ENCODE measurements at places on chromosomes 2 and 18. TPM values are rescaled to one million over a fixed set of nuclear protein-coding genes. Genes with fewer than 3 reads are reported as not detected.

The ALK gene
- not detected for total RNA-seq

The POTEC gene
- total RNA-seq, result not detected

The TXNL4A gene
- total RNA-seq, result 58.8 TPM

The MC5R gene
- not detected for total RNA-seq

The EMILIN1 gene
- 790 TPM for total RNA-seq

The AKAIN1 gene
- not detected for total RNA-seq

The RESP18 gene
- total RNA-seq, result not detected

The AQP12A gene
- not detected for total RNA-seq
